SIG-M5 (cell line): ENCODE measurements at places on chromosomes 4 and X.

DNA sequence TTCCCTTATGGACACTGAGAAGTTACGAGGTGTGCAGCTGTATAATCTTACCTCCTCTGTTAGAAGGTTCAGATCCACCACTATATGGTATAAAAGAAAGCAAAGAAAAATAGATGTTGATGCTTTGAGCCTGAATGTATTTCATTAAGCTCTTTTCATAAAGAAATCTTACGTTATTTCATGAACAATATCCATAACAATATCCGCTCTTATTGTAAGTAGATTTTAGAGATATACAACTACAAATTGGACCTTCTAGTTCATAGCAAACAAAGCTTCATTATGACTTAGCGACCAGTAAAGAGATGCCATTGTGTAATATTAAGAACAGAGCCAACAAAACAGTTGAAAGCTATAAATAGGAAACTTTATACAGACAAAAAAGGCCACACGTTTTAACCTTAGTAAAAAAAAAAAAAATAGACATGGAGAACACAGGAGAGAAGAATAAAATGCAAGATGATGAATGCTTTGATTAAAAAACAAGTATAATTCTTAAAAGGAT, 203.6 kb downstream of the PDGFC start:
- no peak for DNase-seq

- no peak for DNase-seq
Measured at GRCh38 chr4:102477657-102478056, 23.5 kb upstream of the NFKB1 start.

DNA sequence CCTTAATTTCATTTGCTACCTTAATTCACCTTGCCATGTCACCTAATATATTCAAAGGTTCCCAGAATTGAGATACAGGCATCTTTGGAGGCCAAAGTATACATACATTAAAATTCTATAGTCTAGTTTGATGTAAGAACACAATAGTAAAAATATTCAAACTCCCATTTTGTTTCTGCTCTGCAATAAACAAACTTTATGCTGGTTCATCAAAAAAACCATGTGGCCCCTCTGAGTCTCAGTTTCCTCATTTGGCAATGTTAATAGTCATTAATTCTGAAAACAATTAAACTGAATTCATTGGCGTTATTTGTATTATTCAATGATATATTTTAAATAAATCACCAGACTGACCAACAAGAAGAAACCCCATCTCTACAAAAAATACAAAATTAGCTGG, 639.4 kb upstream of the INTU start:
- DNase-seq, result no peak

DNA sequence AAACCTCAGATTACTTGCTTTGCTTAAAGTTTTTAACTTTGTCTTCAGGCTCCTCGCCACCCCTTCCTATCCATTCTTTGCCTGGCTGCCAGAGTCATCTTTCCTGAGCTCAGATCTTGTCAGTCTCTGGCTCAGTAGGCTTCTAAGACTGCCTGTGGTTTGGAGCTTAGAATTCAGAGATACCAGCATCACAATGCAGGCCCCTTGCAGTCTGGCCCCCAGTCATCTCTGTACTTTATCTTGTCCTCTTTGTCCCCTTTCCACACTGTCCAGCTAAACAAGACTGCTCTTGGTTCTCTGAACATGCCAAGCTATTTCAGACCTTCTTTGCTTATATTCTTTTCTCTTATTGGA, 3.0 kb downstream of the KIAA0232 start:
- no peak for DNase-seq

DNA sequence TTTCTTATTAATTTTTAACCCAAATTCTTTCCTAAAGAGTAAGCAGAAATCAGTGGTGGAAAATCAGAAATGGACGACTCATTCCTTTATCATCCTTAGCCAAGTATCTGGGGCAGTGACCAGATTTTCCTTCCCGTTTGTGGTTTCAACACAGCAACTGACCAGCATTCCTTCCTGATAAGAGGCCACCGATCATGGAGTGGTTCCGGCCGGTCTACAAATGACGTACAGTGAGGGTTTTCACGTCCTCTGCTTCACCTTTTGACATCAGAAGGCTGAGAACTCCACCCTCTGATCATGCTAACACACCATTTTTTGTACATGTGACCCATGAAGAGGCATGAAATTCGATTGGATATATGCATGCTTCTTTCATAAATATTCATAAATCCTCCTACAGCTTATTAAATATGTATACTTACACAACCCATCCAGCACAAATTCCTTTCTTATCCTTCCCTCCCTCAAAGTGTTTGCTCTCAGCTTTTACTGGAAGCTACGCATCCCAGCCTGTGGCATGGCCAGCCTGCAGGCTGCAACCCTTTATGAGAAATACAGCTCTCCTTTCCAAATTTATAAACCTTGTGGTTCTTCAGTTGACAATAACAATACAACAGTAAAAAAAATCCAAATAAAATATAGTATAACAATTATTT, 173.0 kb upstream of the CASK start:
- no peak for DNase-seq

- no peak for DNase-seq
Measured at GRCh38 chrX:106397788-106398538, 213.8 kb upstream of the RADX start.
